AG09319 (cell line): ENCODE measurements at places on chromosomes 4 and X.

- DNase-seq, result no peak
Observed at GRCh38 chr4:31755751-31756150, 1035.6 kb downstream of the PCDH7 start.

DNA sequence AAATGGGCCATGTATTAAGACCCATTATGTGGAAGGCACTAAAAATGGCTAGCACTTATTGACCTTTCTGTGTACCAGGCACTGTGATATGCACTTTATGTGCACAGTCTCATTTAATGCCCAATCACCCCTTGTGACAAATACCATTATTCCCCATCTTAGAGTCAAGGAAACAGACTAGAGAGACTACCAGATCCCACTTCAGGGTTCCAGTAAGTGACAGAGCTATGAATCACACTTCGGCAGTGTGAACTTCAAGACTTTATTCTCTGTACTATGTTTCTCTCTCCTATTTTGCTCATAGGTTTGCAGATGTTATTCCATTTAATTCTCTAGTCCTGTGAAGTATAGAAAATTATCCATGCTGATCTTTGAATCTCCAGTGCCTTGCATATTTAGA is 107.0 kb downstream of the NFKB1 start:
- DNase-seq, result no peak

DNA sequence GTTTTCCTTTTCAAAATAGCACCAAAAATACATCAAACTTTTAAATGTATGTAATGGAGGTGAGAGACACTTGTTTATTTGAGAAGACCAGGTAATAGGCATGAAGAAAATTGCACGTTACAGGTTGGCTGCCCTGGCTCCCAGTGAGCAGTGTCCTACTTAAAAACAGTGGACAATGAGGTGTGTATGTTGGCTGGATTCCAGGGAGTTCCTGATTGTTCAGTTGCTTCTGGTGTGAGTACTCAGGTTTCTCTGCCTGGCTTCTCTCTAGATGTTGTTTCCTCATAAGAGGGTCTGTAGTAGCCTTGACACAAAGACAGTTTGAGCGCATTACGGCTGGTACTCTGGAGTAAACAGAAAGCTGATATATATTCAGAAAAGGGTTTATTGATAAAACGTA is 29.4 kb downstream of the SNX25 start:
- no peak for DNase-seq

- no peak for DNase-seq
Observed at GRCh38 chr4:158122501-158122900, 50.3 kb downstream of the GASK1B start.

DNA sequence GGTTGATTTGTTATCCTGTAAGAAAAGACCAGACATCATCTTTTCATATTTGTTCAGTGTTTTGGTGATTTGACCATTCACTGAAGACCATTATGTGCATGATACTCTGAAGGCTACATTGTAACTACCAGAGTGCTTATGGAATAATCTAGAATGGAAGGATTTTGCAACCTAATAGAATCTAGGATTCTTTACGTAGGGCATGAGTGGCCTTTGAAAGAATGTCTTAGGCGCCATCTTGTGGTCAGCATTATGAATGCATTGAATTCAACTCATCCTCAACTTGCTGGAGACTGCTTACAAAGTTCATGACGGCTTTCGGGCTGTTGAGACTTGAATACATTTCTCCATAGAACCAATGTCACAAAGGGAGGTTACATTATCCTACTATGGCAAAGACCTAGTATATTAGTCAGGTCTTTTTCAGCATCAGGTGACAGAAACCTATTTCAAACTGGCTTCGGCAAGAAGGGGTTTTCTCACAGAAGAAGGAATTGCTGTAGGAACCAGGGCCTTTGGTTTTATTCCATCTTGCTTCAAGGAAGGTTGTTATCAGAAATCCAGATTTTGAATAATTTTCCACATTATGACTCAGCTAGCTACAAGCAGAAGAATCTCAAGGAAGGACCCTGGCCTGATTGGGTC is 104.1 kb downstream of the GPAT3 start:
- peak; percentile 45 for DNase-seq

- DNase-seq, result no peak
Observed at GRCh38 chr4:184000457-184001396, 95.6 kb downstream of the STOX2 start.

GRCh38 chr4:85500110-85500867 is 25.3 kb downstream of the ARHGAP24 start:
- DNase-seq, result no peak

GRCh38 chr4:8664031-8664805 is 71.7 kb downstream of the CPZ start:
- DNase-seq, result no peak

GRCh38 chrX:45824471-45824870 is 623.8 kb upstream of the DIPK2B start:
- DNase-seq, result peak; percentile 62

DNA sequence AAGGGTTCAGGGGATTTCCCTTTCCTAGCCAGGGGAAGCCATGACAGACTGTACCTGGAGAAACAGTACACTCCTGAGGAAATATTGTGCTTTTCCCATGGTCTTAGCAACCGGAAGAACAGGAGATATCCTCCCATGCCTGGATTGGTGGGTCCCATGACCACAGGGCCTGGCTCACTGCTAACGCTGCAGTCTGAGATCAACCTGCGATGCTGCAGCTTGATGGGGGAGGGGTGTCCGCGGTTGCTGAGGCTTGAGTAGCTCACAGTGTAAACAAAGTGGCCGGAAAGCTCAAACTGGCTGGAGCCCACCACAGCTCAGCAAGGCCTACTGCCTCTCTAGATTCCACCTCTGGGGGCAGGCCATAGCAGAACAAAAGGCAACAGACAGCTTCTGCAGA is 819.5 kb downstream of the TECRL start:
- DNase-seq, result no peak

- DNase-seq, result no peak
Observed at GRCh38 chr4:40612831-40613230, 16.8 kb downstream of the RBM47 start.

GRCh38 chr4:41839916-41840854 is 91.7 kb upstream of the PHOX2B start:
- no peak for DNase-seq

DNA sequence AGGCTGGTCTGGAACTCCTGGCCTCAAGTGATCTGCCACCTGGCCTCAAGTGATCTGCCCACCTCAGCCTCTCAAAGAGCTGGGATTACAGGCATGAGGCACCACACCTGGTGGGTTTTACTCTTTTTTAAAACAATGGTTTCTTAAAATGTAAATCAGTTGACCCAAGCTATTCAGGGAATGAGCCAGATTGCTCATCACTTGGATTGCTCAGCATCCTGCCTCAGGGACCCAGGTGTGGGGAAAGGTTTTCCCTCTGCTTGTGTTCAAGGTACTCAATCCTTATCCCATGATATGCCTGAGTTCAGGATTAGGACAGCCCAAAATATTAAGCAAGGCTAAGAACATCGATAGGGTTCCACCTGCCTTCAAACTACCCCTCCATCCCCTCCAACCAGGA is 67.4 kb downstream of the CHRNA9 start:
- DNase-seq, result no peak

GRCh38 chr4:92988301-92988700 is 684.5 kb downstream of the GRID2 start:
- DNase-seq, result no peak

DNA sequence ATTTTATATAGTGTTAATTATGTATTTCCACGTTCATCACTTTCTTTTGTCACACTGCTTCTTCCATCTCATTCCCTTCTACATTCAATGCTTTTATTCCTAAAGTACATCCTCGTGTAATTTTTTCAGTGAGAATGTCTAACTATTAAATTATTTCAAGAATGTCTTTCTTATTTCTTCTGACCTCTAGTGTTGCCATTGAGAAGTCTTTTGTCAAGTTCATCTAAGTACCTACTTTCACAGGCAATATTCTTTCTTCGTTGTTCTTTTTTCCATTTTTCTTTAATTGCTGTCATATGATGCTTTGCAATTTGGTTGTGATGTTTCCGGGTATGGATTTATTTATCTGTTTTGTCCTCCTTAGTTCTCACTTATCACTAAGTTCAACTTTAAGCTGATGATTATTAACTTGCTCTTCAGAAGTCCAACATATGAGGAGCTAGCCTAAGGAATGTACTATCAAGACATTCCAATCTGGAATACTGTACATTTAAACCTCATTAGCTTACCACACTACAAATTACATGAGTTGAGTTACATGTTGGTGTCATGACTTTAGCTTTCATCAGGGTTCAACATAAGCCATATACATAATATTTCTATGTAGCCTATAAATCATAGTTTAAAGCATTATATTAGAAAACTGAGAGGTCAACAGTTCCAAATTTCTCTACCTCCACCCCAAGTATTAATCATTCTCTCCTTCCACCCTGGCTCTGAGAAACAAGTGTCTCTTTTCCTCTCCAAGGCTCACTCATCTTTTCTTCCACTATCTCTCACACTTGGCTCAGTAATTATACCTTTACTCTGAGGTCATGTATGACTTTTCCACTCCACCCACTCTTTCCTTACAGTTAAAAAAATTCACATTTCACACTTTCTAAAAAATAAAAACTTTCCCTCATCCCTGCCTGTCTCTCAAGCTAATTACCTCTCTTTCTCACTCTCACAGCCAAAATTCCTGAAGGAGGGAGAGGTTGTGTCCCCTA is 81.5 kb downstream of the COX18 start:
- DNase-seq, result no peak

DNA sequence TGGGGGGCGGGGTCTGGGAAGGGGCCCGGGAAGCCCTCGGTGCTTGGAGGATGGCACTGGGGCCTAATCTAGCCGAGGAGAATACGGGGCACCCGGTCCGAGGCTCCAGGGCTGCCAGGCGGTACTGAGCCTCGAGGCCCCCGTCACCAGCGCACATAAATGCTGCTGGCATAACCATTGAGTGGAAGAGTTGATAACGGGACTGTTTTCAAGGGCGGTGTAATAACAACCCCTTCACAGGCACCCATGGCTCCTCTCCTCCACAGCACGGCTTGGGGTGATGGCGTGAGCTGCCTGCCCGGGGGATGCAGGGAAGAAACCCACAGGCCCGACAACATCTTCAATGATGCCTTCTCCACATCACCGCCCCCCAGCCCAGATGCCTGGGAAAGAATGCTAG is 130.7 kb downstream of the FAM53A start:
- no peak for DNase-seq

GRCh38 chr4:70868778-70869177 is 29.1 kb upstream of the GRSF1 start:
- no peak for DNase-seq

- no peak for DNase-seq
Observed at GRCh38 chr4:32551943-32552342, 1831.8 kb downstream of the PCDH7 start.

DNA sequence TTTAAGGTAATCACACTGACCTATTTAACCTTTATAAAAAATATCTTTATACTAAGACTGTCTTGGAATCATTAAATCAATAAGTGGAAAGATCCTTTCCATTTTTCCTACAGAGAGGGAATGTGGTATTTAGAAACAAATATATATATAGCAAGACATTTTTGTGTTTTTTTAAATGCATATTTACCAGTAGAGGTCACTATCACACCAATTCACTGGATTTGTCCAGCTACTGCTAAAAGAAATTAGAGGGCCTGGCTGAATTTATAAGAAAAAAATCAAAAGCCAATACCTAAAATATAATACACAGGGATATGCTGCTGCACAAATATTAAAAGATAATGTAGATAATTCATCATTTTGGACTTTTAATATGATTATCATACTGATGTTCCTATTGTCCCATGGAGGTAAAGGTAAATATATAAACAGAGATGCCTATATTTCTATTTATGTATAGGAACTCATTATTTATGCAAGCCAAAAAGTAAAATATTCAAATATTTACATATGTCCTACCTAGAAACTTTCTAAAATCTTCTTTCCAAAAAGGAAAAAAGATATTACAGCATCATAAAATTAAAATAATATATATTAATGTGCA is 69.5 kb downstream of the PDE5A start:
- DNase-seq, result peak; percentile 37

GRCh38 chrX:107025545-107025944 is 25.5 kb upstream of the MORC4 start:
- no peak for DNase-seq

DNA sequence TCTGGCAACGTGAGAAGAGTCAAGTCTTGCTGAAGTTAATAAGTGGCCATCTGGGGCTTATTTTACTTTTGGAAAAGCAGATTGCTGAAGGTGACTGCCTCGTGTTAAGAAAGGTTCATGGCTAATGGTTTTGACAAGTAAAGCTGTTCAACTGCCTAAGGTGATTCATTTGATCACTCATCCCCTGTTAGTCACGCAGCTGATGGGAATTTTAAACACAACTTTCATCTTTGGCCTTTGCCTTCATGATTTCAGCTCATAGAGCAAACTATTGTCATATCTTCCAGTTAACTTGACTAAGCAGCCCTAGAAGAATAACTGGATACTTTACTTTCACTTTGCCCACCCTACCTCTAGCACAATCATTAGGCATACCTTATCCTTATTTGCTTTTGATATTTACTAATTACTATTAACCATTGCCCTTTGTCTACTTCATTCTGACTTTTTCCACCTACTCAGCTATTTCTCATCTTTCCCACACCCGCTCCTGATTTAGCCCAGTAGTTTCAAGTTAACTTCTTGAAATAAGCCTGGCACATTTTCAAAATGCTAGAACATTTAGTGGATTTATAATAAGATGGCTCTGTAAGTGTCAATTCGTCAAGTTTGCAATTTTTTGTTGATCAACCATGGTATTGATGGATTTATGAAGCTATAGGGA is 170.6 kb upstream of the S100G start:
- no peak for DNase-seq

DNA sequence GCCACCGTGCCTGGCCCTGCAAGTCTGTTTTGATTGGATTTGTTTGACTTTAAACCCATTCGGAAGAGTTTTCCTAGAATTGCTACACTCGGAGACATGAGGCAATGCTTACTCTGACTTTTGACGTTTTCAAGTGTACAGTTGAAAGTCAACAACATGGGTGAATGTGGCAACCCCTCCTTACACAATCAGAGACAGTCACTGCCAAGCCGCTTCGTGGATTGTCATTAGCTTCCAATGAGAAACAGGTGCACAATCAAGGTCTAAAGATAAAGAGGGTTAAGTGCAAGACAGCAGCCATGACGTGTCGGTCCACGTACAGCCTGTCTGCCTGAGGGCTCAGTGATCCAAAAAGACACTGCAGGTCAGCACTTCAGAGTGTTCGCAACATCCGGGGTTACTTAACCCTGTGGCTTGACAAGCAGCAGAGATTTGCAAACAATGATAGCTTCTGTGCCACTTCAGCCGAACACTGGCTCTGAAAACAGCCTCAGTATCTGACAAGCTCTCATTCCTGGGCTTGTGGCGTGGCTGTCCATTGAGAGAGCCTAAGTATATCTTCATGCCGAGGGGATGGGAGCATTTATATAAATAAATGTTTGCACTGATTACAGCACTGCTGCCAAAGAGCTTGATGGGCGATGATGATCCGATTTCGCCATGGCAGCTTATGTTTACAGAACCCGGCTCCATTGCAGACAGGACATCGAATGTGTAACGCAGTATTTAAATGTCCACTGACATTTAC is 180.0 kb downstream of the DHRSX start:
- DNase-seq, result peak; percentile 89

GRCh38 chrX:70436343-70436742 is 8.3 kb upstream of the DLG3 start:
- no peak for DNase-seq
